Activated CD8-positive, alpha-beta memory T cell treated with anti-CD3 and anti-CD28 coated beads, Interleukin-2, amount 10 ng/mL, durations not matched to agents 7 days and 5 days (primary cell): ENCODE measurements at places on chromosomes 6 and 20.

GRCh38 chr6:37131104-37131959 lies 38.6 kb upstream of the PIM1 start:
- no peak overlapping the region for H3K27ac ChIP-seq
- peaks cover 37% of the 10 kb centered on the region for H3K4me1 ChIP-seq
- peaks cover 3% of the 10 kb centered on the region for H3K27me3 ChIP-seq
- no peaks in the 10 kb centered on the region for H3K36me3 ChIP-seq
- H3K4me3 ChIP-seq, result no peak overlapping the region

DNA sequence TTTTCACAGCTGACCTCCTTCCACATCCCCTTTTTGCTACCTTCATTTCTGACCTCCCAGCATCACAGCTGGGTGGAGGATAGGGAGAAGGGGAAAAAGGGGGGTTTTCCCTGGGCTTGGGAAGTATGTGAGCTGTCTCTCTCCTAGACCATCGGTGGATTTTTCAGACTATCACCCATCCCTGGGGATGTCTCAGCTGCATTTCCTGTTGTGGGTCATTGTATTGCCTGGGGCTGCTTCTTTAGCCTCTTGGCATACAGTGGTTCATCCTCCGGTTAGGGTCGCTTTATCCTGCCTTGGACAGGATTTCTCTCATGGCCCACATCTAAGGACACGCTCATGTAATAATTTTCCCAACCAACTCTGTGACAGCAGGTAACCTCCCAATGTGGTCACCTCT lies 142.5 kb upstream of the ARG1 start:
- H3K4me3 ChIP-seq, result no peak overlapping the region
- no peak for DNase-seq
- H3K27ac ChIP-seq, result no peak overlapping the region
- peaks cover 2% of the 10 kb centered on the region for H3K4me1 ChIP-seq
- H3K27me3 ChIP-seq, result no peaks in the 10 kb centered on the region

- H3K27me3 ChIP-seq, result no peaks in the 10 kb centered on the region
- no peaks in the 10 kb centered on the region for H3K4me1 ChIP-seq
- DNase-seq, result no peak
Measured at GRCh38 chr6:2196079-2196679, 49.2 kb downstream of the GMDS start.

GRCh38 chr6:111944541-111944940 lies 71.3 kb upstream of the FYN start:
- no peaks in the 10 kb centered on the region for H3K27me3 ChIP-seq
- H3K27ac ChIP-seq, result no peak overlapping the region
- no peak for DNase-seq
- no peaks in the 10 kb centered on the region for H3K4me1 ChIP-seq
- no peak overlapping the region for H3K4me3 ChIP-seq
- H3K36me3 ChIP-seq, result peaks cover 2% of the 10 kb centered on the region

- no peak overlapping the region for H3K4me3 ChIP-seq
- no peak overlapping the region for H3K27ac ChIP-seq
- H3K36me3 ChIP-seq, result no peaks in the 10 kb centered on the region
- H3K27me3 ChIP-seq, result no peaks in the 10 kb centered on the region
- no peak for DNase-seq
- H3K4me1 ChIP-seq, result peaks cover 2% of the 10 kb centered on the region
Measured at GRCh38 chr6:130890521-130890971, 63.3 kb downstream of the SMLR1 start.

GRCh38 chr20:47048054-47048453 lies 153.4 kb downstream of the EYA2 start:
- H3K27ac ChIP-seq, result no peak overlapping the region
- H3K4me1 ChIP-seq, result no peaks in the 10 kb centered on the region
- peaks cover 2% of the 10 kb centered on the region for H3K27me3 ChIP-seq
- H3K36me3 ChIP-seq, result no peaks in the 10 kb centered on the region
- no peak overlapping the region for H3K4me3 ChIP-seq

DNA sequence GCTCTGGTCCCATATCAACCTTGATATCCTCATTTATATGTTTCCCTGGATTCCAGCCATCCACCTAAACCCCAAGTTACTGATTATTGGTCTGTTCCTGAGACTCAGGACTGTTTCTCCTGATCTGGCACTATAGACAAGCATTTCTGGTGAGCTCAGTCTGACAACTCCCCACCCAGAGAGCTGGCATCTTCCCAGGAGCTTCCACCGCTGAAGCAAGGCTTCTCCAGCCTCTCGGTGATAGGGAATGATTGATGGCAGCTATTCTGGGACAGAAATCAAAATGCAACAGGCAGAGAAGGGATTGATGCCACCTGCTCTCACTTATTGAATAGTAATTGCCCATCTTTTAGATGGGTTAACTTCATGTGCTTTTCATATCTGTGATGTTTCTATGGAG lies 169.7 kb upstream of the GGTLC1 start:
- peaks cover 16% of the 10 kb centered on the region for H3K4me1 ChIP-seq
- H3K27me3 ChIP-seq, result peaks cover 21% of the 10 kb centered on the region
- DNase-seq, result no peak
- H3K36me3 ChIP-seq, result no peaks in the 10 kb centered on the region
- no peak overlapping the region for H3K4me3 ChIP-seq

- H3K4me1 ChIP-seq, result peaks cover 33% of the 10 kb centered on the region
- no peak for DNase-seq
- H3K4me3 ChIP-seq, result no peak overlapping the region
- H3K27ac ChIP-seq, result no peak overlapping the region
- H3K36me3 ChIP-seq, result peaks cover 3% of the 10 kb centered on the region
Measured at GRCh38 chr6:157063923-157064322, 259.4 kb downstream of the TMEM242 start.

GRCh38 chr6:36155662-36156061 lies 25.3 kb downstream of the MAPK13 start:
- DNase-seq, result no peak
- peaks cover 27% of the 10 kb centered on the region for H3K36me3 ChIP-seq
- no peak overlapping the region for H3K4me3 ChIP-seq
- peaks cover 3% of the 10 kb centered on the region for H3K4me1 ChIP-seq
- H3K27ac ChIP-seq, result no peak overlapping the region
- no peaks in the 10 kb centered on the region for H3K27me3 ChIP-seq

GRCh38 chr20:62141397-62142251 lies 1.6 kb downstream of the PSMA7 start:
- H3K27ac ChIP-seq, result peak overlapping the region; percentile 91
- H3K4me3 ChIP-seq, result peak overlapping the region; percentile 95
- no peaks in the 10 kb centered on the region for H3K27me3 ChIP-seq
- peak; percentile 61 for DNase-seq
- H3K36me3 ChIP-seq, result peaks cover 47% of the 10 kb centered on the region

DNA sequence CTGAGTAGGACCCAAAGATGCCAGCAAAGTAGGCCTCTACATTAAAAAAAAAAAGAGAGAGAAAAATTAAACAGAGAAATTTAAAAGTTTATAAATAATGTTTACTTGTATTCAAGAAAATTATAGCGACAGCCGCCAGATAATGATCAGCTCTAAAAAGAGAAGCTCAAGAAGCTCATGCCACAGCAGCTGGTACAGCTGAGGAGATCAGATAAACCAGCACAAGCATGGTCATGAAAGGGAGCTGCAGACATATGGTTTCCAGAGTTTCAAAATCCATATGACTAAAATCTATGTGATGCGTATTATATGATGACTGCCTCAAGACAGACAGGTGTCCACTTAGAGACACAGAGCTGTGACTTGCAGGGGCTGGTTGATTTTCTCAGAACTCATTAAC lies 13.6 kb upstream of the HLA-C start:
- no peaks in the 10 kb centered on the region for H3K36me3 ChIP-seq
- no peak overlapping the region for H3K27ac ChIP-seq
- H3K4me1 ChIP-seq, result peaks cover 8% of the 10 kb centered on the region
- no peak for DNase-seq
- peaks cover 5% of the 10 kb centered on the region for H3K27me3 ChIP-seq
- no peak overlapping the region for H3K4me3 ChIP-seq

DNA sequence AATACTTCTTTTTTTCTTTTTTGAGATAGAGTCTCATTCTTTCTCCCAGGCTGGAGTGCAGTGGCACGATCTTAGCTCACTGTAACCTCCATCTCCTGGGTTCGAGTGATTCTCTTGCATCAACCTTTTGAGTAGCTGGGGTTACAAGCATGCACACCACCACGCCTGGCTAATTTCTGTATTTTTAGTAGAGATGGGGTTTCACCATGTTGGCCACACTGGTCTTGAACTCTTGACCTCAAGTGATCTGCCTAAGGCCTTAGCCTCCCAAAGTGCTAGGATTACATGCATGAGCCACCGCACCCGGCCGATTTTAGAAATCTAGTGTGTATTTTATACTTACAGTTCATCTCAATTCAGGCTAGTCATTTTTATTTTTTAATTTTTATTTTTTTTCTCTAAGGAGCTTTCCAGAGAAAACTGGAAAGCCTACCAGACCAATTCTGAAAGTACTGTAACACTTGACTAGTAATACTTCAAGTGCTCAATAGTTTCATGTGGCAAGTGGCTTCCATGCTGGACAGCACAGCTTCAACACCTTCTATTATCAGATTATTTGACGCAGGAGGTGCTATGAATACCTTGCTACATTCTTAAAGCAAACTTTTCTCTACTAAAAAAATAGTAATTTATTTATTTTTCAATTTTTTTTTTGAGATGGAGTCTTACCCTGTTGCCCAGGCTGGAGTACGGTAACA lies 25.0 kb downstream of the POLR1C start:
- no peaks in the 10 kb centered on the region for H3K27me3 ChIP-seq
- peak overlapping the region; percentile 14 for H3K27ac ChIP-seq
- H3K4me1 ChIP-seq, result peaks cover 7% of the 10 kb centered on the region
- DNase-seq, result no peak
- H3K4me3 ChIP-seq, result no peak overlapping the region

DNA sequence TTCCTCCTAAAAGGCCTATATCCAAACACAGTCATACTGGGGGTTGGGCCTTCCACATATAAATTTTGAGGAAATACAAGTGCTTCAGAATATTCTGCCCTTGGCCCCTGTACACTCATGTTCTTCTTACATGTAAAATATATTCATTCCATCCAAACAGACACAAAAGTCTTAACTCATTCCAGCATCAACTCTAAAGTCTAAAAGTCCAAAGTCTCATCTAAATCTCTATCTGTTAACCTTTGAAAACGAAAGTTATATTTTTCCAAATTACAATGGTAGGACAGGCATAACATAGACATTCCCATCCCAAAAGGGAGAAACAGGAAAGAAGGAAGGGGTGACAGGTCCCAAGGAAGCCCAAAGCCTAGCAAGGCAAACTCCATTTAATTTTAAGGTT lies 215.4 kb upstream of the THBS2 start:
- H3K27ac ChIP-seq, result no peak overlapping the region
- no peak for DNase-seq
- no peaks in the 10 kb centered on the region for H3K36me3 ChIP-seq
- peaks cover 1% of the 10 kb centered on the region for H3K4me1 ChIP-seq

GRCh38 chr6:162862462-162862861 lies 134.7 kb downstream of the PACRG start:
- no peaks in the 10 kb centered on the region for H3K4me1 ChIP-seq
- H3K36me3 ChIP-seq, result no peaks in the 10 kb centered on the region
- no peak overlapping the region for H3K4me3 ChIP-seq

- no peak overlapping the region for H3K27ac ChIP-seq
- H3K27me3 ChIP-seq, result no peaks in the 10 kb centered on the region
- no peaks in the 10 kb centered on the region for H3K36me3 ChIP-seq
- no peak for DNase-seq
Measured at GRCh38 chr6:46909371-46909770, 12.4 kb downstream of the ADGRF5 start.

DNA sequence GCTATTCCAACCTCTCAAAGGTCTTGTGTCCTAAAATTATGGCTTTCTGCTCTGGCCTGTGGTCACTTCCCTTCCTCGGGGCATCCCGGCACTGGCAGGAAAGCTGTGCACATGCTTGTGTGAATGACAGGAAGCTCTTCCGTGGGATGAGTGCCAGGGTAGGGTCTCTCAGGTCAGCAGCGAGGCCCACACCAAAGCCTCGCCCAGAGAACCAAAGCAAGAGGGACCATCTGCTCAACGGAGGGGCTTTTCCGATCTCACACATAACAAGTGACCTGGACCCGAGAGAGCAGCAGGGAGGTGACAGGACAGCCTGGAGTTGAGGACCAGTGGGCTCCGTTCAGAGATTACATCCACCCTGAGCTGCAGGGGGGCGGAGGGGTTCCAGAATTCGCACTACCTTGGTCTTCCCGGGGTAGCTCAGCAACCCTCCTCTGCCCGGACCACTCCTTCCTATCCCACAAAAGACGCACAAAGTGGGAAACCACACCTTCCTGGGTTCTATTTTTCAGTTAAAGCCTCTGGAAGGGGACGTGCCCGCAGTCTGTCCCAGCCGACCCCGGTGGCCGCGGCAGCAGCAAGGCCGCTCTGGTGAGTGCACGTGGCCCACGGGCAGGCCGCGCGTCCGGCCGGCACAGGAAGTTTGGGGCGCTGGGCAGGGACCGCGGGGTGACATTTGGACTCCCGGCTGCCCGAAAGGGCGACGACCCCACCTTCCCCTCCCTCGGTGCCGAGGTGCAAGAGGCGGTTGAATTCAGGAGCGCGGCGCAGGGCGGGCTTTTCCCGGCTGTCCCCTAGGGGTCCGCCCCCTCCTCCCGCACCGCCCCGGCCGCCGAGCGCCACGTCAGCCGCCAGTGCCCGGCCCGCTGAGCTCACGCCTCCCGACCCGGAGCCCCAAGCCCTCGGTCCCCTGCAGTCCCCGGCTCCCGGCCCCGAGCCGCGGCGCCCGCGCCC lies 988 bp downstream of the TXNDC5 start:
- peak overlapping the region; percentile 76 for H3K4me3 ChIP-seq
- H3K36me3 ChIP-seq, result no peaks in the 10 kb centered on the region
- H3K27me3 ChIP-seq, result no peaks in the 10 kb centered on the region
- peak; percentile 54 for DNase-seq
- H3K27ac ChIP-seq, result peak overlapping the region; percentile 36
- peaks cover 19% of the 10 kb centered on the region for H3K4me1 ChIP-seq

- H3K36me3 ChIP-seq, result peaks cover 50% of the 10 kb centered on the region
- H3K4me3 ChIP-seq, result no peak overlapping the region
- DNase-seq, result no peak
- H3K27me3 ChIP-seq, result no peaks in the 10 kb centered on the region
- H3K4me1 ChIP-seq, result peaks cover 5% of the 10 kb centered on the region
Measured at GRCh38 chr20:41098703-41099250, 38.6 kb upstream of the PLCG1 start.

- peaks cover 4% of the 10 kb centered on the region for H3K27me3 ChIP-seq
- H3K27ac ChIP-seq, result no peak overlapping the region
- no peaks in the 10 kb centered on the region for H3K36me3 ChIP-seq
- no peak for DNase-seq
Measured at GRCh38 chr6:131117878-131118277, 17.4 kb upstream of the AKAP7 start.

DNA sequence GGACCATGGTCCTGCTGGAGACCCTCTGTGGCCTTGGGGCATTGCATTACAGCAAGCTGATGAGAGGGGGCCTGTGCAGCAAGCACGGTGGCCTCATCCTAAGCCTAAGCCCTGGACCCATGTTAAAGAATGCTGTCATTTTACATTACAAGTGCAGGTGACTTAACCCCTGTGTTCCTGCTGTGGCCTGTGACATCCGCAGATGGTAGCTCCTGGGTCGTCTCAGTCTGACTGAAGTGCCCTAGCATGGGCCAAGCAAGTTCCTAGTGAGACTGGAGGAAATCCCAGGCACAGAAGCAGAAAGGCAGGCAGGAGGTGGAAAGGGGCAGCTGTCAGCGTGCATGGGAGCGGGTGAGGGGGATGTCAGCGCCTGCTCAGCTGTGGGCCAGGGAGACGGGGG lies 252.4 kb downstream of the FNDC1 start:
- no peak for DNase-seq
- H3K27ac ChIP-seq, result no peak overlapping the region
- H3K4me3 ChIP-seq, result no peak overlapping the region
- H3K27me3 ChIP-seq, result no peaks in the 10 kb centered on the region
